Activated T-cell treated with anti-CD3 and anti-CD28 coated beads, Interleukin-2, amount 50 U/mL, for 1 hour (primary cell): ENCODE measurements at places on chromosomes 13 and 19.

DNA sequence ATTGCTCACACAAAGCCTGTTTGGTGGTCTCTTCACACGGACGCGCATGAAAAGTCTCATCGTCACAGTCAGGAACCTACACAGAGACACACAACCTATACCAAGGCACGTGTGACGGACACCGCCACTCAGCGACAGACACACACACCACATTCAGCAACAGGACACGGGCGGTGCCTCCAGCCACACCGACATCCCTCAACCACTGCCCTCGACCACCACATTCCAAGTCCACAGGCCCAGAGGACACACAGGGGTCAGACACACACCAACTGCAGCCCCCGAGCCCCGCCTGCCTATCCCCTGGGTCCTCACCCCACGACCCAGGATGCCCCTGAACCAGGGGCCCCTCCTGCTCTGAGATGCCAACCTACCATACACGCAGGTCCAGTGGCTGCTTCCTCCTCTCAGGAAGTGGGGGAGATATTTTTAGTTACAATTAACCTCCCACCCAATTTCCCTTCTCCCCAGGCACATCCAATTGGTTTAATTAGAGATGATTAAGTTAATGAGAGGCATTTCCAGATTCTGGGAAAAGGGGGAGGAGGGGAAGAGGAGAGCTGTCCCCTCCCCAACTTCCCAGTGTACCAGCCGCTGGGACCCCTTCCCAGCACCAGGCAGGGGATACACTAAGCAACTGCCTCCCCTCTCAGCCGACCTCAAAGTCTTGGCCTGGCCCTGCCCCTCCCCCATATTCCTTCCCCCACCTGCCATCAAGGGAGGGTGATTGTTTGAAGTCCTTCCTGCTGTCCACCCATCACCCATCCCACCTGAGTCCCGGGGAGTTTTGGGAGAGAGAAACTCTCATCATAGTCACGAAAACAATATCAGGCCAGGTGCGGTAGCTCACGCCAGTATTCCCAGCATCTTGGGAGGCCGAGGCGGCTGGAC is 20.4 kb downstream of the MEIS3 start:
- no peak for DNase-seq

GRCh38 chr13:27599845-27600553 is 20.3 kb downstream of the LNX2 start:
- DNase-seq = no peak

GRCh38 chr13:78192716-78193115 is 274.1 kb upstream of the EDNRB start:
- no peak for DNase-seq

DNA sequence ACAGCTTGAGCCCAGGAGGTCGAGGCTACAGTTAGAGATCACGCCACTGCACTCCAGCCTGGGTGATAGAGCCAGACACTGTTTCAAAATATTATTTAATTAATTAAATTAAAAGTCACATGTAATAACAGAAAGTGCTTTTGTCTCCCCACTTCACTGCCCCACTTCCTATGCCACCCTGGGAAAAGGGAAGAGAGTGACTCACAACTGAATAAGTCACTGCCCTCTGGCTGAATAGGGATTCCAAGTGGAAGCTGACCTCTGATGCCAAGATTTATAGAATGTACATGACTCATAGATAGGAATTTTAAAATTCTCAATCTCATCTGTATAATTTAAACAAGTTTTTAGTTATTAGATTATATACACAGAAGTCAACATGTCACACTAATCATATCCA is 22.2 kb upstream of the ERVV-1 start:
- no peak for DNase-seq

- DNase-seq = no peak
These were observed at the start of gene CLEC4M for GRCh38 chr19:7762719-7763293. CLEC4M (plus strand) TSS chr19:7763243; CDS start chr19:7763267, 24 bp downstream.

DNA sequence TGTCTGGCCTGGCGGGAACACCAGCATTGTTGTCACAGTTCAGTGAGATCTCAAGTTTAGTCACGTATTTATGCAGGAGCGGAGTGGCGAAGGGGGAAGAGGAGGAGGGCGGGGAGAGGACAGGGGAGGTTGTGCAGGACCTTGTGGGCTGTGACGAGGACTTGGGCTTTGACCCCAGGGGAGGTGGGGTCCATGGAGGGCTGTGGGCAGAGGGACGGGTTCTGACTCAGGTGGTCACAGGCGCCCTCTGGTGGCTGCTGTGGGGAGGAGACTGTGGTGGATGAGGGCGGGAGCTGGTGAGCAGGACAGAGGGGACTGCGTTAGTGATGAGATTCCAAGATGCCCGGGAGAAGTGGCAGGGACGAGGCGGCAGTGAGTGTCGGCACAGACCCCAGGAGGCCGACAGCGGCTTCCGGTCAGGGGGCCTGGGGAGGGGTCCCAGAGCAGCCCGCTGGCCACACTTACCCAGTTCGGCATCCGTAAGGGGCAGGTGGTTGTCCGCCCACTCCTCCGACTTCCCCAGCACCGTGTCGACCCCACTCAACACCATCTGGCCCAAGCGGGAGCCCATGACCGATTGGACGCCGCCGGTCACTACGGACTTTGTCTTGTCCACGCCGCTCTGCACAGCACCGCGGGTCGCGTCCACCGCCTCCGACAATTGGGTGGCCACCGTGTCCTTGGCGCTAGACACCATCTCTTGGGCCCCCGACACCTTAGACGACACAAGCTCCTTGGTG is 15.7 kb downstream of the PLIN3 start:
- peak; percentile 80 for DNase-seq

DNA sequence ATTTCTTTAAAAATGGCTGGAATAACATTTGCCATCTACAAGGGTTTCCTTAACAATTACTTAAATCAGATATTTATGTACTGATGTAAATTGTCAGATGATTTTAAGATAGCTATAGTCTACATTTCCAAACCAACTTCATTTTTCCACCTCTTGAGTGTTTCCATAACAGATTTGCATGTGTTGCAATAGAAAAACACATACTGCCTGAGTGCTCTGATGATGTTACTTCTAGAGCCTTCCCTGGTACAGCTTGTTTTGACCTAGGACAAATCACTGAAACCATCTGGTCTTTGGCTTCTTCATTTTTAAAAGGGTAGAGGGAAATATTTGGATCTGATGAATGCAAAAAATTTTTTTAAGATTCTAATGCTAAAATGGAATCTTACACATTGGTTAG is 245.9 kb downstream of the PCDH9 start:
- no peak for DNase-seq

DNA sequence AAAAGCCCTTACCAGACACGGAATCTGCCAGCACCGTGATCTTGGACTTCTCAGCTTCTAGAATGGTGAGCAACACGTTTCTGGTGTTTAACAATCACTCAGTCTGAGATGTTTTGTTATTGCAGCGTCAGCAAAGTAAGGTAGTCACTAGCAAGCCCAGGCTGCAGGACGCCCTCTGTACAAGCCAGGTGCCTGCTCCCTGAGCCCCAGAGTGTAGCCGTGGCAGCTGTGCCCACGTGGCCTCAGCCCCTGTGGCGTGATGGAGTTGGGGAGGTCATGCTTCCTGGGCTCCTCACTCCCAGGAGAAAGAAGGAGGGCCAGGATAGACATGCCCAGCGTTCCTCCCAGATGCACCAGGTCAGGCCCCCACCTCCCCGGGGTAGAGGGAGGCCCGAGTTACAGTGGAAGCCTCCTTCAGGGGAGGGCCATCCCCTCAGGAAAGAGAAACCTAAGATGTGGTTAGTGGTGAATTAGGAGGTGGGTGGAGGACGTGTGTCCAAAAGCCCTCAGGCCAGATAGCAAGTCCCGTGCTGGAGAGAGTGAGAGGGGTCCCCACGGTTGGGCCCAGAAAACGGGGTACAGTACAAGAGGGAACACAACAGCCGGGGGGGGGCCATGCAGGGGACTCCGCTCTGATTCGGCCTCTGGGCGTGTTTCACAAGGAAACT is 169.6 kb upstream of the SOX1 start:
- DNase-seq = no peak

GRCh38 chr13:99464441-99464949 is 36.8 kb upstream of the TM9SF2 start:
- DNase-seq = no peak

- no peak for DNase-seq
These were observed 7.4 kb downstream of the ATP12A start for GRCh38 chr13:24687611-24688010.

DNA sequence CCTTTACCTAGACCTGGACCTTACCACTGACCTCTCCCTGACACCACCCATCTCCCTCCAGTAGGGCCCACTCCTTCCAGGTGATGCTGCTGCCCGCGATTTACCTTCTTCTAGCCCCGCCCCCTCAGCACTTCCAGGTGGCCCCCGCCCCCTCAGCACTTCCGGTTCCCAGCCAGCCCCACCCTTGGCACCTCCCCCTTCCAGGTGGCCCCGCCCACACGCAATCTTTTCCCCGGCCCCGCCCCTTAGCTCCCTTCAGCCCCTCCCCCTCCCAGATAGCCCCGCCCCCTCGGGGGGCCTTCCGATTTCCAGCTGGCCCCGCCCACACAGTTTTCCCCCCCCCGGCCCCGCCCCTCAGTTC is 586 bp downstream of the LIG1 start:
- DNase-seq = peak; percentile 95

GRCh38 chr19:5974721-5975387 is 3.1 kb downstream of the RANBP3 start:
- no peak for DNase-seq

DNA sequence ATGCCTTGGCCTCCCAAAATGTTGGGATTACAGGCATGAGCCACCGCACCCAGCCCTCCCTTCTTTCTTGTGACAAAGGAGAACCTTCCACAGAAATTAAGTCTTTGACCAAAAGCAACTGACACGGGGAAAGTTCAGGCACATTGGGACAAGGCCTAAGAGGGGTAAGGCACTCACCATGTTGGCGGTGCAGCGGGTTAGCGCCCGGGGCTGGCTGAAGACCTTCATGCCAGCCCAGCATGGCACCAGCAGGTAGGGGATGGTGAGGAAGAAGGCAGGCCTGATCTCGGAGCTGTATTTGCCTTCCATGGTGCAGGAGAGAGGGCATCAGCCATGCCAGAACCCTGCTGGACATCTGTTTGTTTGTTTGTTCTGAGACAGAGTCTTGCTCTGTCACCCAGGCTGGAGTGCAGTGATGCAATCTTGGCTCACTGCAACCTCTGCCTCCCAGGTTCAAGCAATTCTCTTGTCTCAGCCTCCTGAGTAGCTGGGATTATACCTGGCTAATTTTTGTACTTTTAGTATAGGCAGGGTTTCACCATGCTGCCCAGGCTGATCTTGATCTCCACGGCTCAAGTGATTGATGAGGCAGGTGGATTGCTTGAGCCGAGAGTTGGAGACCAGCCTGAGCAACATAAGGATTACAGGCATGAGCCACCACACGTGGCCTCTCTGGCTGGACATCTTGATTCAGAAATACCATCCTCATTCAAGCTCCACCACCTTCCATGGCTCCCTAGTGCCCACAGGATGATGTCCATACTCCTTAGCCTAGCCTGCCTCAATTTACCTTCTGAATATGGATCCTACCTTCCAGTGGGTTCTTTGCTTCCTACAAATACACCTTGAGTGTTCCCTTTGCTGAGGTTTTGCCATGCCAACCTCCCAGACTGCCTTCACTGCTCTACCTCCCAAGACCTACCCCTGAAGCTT is 4.4 kb downstream of the TM6SF2 start:
- no peak for DNase-seq

DNA sequence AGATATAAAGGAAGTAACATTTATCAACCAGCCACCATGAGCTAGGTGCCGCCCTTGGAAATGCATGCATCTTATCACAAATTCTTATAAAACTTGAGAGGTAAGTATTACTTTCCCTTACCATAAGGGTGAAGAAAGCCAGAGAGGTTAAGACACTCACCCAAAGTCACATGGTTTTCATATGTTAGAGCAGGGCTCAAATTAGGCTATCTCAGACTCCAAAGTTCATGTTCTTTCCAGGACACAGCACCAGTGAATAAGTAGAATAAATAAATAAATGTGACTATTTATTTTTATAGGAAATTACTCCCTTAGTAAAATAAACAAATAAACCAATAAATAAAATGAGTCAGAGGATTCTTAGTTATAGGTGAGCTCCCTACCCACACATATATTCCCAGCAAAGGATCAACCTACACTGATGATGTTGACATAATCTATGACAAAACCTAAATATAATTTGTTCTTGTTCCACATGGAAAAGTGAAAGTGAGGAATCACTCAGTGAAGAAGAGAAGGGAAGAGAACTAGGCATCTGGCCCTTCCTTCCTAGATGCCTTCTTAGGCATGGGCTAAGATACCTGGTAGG is 27.2 kb downstream of the SPRY2 start:
- no peak for DNase-seq

- no peak for DNase-seq
These were observed 10.3 kb downstream of the CIC start for GRCh38 chr19:42279155-42279901.

- DNase-seq = no peak
These were observed 10.4 kb upstream of the ASF1B start for GRCh38 chr19:14146789-14147216.

- no peak for DNase-seq
These were observed 7.4 kb downstream of the SIGLEC8 start for GRCh38 chr19:51450730-51451307.

GRCh38 chr13:105991622-105992277 is 543.7 kb downstream of the EFNB2 start:
- no peak for DNase-seq

GRCh38 chr13:30110301-30111070 is 196.9 kb downstream of the KATNAL1 start:
- DNase-seq = no peak

- DNase-seq = no peak
These were observed 2.2 kb downstream of the TSC22D1 start for GRCh38 chr13:44573790-44574465.

- no peak for DNase-seq
These were observed at the start of gene FREM2 for GRCh38 chr13:38686577-38687245. FREM2 (plus strand) TSS chr13:38687077; CDS start chr13:38687345, 268 bp downstream.

DNA sequence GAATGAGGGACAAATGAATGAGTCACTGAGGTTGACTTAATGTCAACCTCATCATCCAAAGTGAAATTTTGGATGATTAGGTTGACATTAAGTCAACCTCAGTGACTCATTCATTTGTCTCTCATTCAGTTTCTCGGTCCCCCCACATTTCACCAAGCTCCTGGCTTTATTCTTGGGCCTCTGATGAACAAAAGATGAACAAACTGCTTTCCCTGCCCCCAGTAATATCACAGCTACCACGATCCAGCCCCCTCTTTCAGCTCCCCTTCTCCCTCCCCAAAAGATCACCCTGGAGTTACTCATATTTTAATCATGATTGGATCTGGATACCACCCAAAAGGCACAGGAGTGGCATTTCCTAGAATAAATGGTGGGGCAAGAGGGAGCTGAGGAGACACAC is 10.8 kb downstream of the CEACAM18 start:
- DNase-seq = no peak

- no peak for DNase-seq
These were observed 150.7 kb upstream of the WASF3 start for GRCh38 chr13:26406791-26407190.

DNA sequence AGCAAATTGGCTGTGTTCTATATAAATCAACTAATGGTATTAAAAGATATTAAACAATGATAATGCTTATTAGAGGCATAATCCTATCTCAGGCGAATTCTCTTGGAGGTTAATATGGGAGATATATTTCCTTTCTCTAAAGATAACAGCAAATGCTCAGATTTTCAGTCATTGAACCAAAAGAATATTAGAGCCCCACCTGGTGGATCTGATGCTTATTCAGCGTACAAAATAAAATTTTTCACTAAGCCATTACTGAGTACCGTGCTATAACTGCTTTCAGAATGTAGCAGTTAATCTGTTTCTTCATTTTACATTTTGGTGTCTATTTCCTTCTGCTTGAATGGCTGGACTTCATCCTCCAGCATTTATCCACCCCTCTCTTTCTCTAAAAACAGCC is 143.3 kb upstream of the IPO5 start:
- DNase-seq = no peak

- no peak for DNase-seq
These were observed 62.3 kb upstream of the UQCRFS1 start for GRCh38 chr19:29275266-29275665.
